Glutamatergic neuron (in vitro differentiated cells): ENCODE measurements at places on chromosomes 7 and 10. TPM values are rescaled to one million over a fixed set of nuclear protein-coding genes. Genes with fewer than 3 reads are reported as not detected.

Gene DNAH11
- 0.22 TPM for total RNA-seq

Gene RADIL
- 31.3 TPM for total RNA-seq

Gene FGFR2
- 7.4 TPM for total RNA-seq

Gene AFAP1L2
- total RNA-seq, result 1.9 TPM

Gene ADIRF
- not detected for total RNA-seq

Gene INSYN2A
- 1.7 TPM for total RNA-seq

Gene RUFY2
- total RNA-seq, result 75.6 TPM

Gene CALML3
- not detected for total RNA-seq

Gene SPDYE2B
- not detected for total RNA-seq

Gene ABCC2
- total RNA-seq, result 0.39 TPM

Gene HIF1AN
- total RNA-seq, result 49.6 TPM

Gene HOXA3
- total RNA-seq, result not detected

Gene GCK
- 43.9 TPM for total RNA-seq

Gene GPR146
- total RNA-seq, result 3.1 TPM

Gene SAMD9L
- not detected for total RNA-seq

Gene MMRN2
- 5.4 TPM for total RNA-seq

Gene SUFU
- total RNA-seq, result 19.9 TPM

Gene PLEKHS1
- total RNA-seq, result not detected

Gene UBTD1
- total RNA-seq, result 8.0 TPM

Gene ITGB8
- 19.0 TPM for total RNA-seq

Gene AOAH
- not detected for total RNA-seq

Gene HTR5A
- 0.20 TPM for total RNA-seq

Gene ABCB1
- 0.78 TPM for total RNA-seq

Gene HGF
- total RNA-seq, result not detected

Gene GPNMB
- not detected for total RNA-seq

Gene CLRN3
- not detected for total RNA-seq

Gene RBP3
- not detected for total RNA-seq

Gene IL6
- total RNA-seq, result not detected

Gene SUPV3L1
- 45.0 TPM for total RNA-seq

Gene CPED1
- total RNA-seq, result not detected

Gene MMP21
- not detected for total RNA-seq

Gene RGS10
- 311 TPM for total RNA-seq

Gene CDH23
- total RNA-seq, result 2.0 TPM

Gene ANXA8
- not detected for total RNA-seq

Gene LRRC17
- total RNA-seq, result 0.34 TPM

Gene SCIN
- total RNA-seq, result not detected

Gene PAX4
- total RNA-seq, result not detected

Gene TMEM270
- not detected for total RNA-seq

Gene SPDYE3
- total RNA-seq, result not detected

Gene OPALIN
- total RNA-seq, result not detected

Gene KAZALD1
- total RNA-seq, result 0.59 TPM

Gene MBLAC1
- 3.3 TPM for total RNA-seq

Gene MYPN
- total RNA-seq, result not detected
